ENCODE measurements at places on chromosomes 6 and 20.

DNA sequence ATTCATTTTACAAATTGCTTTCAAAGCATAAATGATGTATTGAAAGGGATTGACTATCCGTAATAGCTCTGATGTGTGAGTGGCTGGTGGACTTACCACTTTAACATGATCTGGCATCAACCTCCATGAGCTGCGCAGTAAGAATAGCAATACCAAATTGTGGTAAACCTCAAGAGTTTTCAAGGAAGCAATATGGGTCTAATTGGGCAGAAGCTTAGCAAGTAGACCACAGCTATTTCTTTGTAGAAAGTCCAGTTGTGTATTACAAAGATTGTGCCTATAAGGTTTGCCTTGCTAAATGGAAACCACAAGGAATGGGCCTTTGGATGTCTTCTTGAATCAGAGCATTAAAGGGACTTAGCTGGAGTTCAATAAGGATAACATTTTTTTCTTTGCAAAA is 736.6 kb downstream of the KIF16B start:
- no peak for DNase-seq

DNA sequence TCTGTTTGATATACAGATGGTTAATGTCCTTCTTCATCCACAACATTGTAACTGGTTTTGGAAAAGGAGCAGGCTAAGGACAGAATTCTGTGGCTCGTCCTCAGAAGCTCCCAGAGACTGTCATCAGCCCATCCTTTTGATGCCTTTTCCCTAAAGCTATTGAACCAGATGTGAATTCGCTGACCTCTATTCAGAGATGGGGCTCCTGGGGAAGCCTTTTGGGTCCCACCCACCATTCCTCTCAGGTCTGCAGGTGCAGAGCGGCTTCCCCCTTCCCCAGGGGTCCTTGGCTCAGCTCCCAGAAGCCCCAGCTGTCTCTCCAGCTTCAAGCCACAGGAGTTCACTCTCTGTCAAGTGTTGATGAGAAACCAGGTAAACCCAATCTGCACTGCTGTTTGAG is 191.7 kb downstream of the SMOC2 start:
- no peak for DNase-seq

DNA sequence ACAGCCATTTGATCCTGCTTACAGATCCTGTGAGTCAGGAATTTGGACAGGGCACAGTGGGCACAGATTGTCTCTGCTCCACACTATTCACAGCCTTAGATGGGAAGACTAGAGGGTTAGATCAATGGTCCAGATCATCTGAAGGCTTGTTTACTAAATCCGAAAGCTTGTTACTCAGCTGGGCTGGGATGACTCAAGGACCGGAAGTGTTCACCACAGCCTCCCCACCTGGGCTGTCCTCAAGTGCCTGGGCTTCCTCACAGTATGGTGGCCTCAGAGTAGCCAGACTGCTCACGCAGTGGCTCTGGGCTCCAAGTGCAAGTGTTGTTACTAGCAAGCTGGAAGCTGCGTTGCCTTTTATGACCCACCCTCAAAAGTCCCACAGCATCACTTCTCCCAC is 75.4 kb upstream of the INSM1 start:
- DNase-seq: no peak

DNA sequence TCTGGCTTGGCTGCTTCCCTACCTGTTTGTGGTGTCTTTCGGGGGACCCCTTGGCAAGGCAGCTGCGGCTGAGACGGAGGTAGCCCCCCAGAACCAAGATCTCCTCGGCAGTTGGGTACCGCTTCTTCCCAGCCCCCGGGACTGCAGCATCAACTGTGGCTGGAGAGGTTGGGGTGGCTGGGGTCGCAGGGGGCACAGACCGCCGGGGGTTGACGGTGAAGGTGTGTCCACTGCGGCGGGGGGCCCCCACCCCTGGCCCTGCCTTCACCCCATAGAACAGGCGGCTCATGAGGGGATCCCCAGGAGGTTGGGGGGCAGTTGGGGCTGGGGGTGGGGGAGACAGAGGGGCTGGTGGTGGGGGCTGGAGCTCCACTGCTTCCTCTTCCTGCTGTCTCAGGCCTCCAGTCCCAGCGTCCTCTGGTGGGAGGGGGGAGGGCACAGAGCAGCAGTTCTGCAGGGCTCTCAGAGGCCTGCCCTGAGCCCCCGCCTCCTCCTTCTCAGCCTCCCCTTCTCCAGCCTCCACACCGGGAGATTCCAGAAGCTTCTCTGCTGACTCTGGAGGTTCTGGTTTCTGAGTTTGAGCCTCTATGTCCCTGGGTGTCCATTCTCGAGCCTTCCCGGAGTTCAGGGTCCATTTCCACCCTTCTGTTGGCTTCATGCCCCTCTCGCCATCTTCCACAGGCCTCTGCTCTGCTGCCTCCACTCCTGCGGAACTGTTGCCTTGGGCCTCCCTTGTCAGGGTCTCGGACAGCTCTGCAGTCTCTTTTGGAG is 1.9 kb downstream of the PPP1R18 start:
- DNase-seq: no peak

DNA sequence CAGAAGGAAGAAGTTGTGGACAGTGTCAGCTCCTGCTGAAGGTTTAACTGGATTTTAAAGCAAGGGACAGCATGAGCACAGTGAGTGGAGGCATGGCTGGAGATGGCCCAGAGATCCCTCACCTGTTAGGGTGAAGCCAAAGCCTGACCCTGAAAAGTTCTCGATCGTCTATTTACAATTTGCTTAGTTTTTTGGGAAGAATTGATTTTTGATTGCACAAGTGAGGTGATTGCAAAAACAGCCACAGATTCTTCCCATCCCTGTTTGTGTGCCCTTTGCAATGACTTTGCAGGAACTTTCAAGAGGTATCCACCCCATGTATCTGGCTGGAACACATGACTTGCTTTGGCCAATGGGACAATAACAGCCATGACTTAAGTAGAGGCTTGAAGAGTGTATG is 170.1 kb downstream of the TFAP2C start:
- no peak for DNase-seq

- DNase-seq: no peak
Observed at GRCh38 chr6:135826236-135826804, 25.2 kb upstream of the PDE7B start.

DNA sequence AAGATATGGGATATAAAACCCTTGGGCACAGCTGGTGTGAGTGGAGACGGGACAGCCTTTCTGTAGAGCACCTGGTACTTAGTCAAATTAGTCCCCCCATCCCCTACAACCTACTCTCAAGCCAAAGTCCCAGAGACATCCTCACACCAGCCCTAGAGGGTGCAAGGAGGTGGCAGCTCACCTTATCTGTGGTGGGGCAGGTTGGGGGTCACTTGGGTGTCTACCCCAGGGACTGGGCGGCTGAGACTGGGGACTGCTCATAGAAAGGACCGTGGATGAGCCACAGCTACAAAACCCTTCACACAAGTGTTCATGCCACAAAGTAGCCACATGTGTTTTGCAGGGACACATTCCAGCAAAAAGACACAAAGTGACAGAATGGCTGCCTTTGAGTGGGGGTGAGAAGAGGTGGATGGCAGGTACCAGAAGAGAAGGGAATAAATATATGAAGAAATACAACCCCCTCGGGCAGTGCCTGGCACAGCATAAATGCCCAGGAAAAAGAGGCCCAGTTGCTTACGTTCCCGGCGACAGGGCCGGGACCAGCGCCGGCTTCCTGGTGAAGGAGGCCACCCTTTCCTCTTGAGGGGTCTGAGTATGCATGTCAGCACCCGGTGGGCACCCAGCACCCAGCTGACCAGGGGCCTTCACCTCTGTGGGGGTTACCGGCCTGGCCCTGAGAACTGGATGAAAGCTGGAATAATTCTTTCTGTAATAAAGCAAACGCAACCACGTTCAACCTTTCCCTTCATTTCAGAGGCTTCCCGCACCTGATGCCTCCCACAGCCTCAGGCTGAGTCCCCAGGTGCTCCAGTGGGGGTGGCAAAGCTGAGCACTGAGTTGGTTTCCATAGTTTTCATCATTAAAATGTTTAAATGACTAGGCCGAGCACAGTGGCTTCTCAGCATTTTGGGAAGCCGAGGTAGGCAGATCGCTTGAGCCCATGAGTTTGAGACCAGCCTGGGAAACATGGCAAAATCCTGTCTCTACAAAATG is 14.4 kb upstream of the CEBPB start:
- DNase-seq: no peak

- DNase-seq: no peak
Observed at GRCh38 chr6:140845701-140846100, 1287.0 kb upstream of the GJE1 start.

Measured in left renal pelvis (tissue), 4 donors.